ENCODE measurements at places on chromosomes 1 and 21.

- ATAC-seq, result no peak
Measured at GRCh38 chr1:161836018-161836417, 69.9 kb downstream of the ATF6 start.

- peak; percentile 32 for ATAC-seq
Measured at GRCh38 chr1:185279571-185279970, 37.5 kb downstream of the IVNS1ABP start.

DNA sequence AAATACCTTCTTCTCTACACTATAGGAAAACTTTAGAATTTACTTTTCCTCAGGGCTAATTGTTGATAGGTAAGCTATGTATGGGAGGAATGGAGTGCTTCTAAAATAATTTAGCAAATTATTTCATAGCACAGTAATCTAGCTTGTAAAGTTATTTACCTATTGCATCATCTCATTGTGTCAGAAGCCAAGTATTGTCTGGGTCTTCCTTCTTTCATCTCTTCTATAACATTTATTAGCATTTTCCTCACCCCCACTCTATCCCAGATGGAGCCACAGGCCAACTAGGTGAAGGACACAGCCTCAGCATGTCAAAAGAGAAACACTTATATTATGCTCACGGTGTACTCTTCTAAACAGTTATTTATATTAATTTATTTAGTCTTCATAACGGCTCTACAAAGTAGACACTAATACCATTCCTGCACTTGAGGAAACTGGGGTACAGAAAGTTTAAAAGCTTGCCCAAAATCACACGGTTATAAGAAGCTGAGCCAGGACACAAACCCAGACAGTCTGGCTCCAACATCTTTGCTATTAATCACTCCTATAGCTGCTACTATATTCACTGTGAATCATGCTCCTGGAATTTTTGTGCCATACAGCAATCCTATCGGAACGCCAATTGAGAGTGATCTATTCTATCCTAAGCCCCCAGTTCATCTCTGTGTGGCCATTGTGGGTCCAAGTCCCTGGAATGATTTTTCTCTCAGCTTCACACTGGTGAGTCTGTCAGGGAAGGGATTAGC lies 43.1 kb downstream of the OR10J5 start:
- no peak for ATAC-seq

- ATAC-seq, result no peak
Measured at GRCh38 chr1:65606426-65606825, 186.0 kb downstream of the LEPR start.

GRCh38 chr1:18124977-18125376 lies 17.4 kb downstream of the IGSF21 start:
- no peak for ATAC-seq

GRCh38 chr1:157958263-157958662 lies 35.2 kb upstream of the KIRREL1 start:
- ATAC-seq, result no peak

DNA sequence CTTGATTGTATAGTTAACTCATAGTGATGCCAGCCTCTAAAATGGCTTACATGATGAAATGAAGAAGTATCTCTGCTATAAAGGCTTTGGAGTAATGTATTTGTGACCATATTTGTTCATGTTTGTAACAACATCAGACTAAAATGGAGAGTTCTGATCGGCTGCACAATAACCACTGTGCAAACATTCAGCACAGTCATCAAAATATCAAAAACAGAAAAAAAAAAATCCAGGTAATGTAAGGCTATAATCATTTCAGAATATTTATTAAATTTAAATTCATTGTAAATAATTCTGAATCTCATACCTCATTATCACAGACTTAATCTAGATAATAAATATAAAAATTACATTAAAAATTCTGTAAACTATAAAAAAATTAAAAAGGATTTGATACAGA lies 1161.8 kb downstream of the MRPL39 start:
- no peak for ATAC-seq

- ATAC-seq, result no peak
Measured at GRCh38 chr1:11484321-11484655, 5.3 kb downstream of the DISP3 start.

DNA sequence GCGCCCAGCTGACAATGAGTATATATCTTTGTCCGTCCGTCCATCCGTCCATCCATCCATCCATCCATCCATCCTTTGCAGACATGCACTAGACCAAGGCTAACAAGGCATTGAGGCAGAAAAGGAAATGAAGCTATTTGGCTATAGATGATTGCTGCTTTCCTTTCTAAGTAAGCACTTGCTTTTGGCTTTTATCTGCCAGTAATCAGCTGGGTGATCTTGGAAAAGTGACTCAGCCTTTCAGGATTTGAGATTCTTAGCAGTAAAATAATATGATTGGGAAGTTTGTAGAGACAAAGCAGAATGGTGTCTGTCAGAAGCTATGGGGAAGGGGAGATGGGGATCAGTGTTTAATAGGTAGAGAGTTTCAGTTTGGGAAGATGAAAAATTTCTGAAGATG lies 22.7 kb downstream of the ZFYVE9 start:
- no peak for ATAC-seq

DNA sequence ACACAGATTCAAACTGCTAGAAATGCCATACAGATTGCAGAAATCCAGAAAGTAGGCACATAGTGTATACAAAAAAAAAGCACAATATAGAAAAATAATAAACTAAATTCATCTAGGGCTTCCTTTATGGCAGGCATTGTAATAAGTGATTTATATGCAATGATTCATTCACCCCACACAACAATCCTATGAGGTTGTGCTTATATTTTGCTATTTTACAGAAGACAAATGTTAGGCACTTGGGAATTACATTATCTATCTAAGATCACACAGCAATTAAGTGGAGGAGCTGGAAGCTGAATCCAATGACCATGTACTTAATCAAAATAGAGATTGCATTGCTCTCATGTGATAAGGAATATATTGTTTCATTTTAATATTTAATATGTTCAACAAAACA lies 225.7 kb upstream of the KCNK2 start:
- no peak for ATAC-seq

DNA sequence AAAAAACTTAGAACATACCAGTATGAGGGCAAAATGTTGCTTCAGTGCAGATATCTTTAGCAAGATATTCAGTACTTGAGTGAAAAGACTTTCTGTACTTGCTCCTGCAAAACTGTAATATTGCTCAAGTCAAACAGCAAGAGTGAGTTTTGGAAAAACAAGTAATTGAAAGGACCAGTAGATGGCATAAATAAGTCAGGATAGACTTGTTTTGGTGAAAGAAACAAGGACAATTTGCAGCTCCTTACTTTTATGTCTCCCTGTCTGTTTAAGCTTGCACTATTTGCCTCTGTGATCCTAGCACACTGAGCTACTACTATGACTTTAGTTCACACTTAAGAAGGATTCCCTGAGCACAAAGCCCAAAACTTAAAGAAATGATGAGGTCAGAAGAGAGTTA lies 39.1 kb downstream of the IFI44 start:
- ATAC-seq, result no peak

DNA sequence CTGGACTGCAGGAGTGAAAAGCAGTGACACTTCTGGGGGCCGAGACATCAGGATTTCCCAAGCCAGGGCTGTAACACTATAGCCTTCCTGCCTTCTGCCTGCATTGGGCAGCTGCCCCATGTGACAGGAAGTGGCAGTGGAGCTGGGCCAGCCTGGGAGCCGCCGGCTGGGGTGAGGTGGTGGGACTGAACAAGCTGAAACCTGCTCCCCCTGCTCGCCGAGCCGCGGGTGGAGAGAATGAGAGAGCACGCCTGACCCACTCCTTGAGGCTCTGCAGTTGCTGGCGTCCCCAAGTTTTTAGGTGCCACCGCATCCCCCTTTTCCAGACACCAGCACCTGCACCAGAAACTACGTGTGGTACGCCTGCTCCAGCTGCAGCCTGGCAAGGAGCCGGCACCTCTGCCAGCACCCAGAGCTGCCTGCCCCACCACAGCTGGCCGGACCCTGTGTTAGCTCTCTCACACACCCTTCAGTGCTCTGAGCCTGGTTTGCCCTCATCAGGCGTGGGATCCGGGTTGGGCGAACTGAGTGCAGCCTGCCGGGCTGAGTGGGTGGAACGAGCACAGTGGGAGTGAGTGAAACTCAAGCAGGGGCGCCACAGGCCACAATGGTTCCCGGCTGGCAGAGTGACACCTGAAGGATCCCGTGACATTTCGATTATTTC lies 119.4 kb downstream of the AKT3 start:
- no peak for ATAC-seq

DNA sequence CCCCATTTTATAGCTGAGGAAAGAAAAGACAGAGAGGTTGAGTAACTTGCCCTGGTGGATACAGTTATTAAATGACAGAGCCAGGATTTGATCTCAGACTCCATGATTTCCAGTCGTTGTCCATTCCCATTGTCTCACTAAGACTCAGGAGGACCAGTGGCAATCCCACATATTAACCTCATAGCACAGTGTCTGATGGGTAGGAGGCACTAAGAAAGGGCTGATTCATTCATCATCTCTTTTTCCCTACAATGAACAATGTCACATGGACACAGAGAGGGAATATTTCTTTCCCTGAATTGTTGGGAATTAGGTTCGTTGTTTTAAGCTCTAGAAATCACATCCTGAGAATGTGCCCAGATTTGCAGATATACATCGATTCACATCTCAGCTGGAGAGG lies 99.9 kb downstream of the PBX1 start:
- no peak for ATAC-seq
